ENCODE measurements at places on chromosomes 5 and 9.
A peak's percentile ranks its signal among the peaks of the same experiment; 100 is the strongest.

GRCh38 chr9:113593682-113594281, 130.3 kb downstream of the RGS3 start:
- peak; percentile 89 for DNase-seq

- no peak for DNase-seq
Observed at GRCh38 chr9:130842545-130842944, 7.5 kb downstream of the ABL1 start.

- no peak for DNase-seq
Observed at GRCh38 chr5:132788990-132789886, 12.2 kb upstream of the SEPTIN8 start.

DNA sequence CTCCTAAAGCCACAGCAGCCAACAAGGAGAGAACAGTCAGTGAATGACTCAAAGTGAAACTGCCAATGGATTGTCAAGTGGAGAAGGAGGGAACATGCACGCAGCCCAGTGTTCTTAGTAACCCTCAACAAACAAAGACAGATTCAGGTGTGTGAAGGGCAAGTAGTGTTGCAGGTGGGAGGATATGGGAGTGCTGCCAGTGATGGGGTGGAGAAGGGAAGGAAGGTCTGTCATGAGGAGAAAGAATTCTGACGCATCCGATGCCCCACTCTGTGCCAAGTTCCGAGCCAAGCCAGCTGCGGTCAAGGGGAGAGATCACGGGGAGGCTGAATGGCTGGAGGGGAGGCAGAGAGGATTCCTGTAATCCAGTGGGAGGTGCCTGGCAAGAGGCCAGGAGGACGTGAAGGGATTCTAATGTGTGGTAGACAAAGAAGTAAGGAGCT, 56.5 kb downstream of the CAST start:
- DNase-seq, result no peak

GRCh38 chr9:127897193-127897692, 2.2 kb downstream of the ST6GALNAC6 start:
- DNase-seq, result no peak

- no peak for DNase-seq
Observed at GRCh38 chr5:178218827-178219226, 13.8 kb downstream of the PHYKPL start.

GRCh38 chr5:159331093-159331973, 1.0 kb upstream of the IL12B start:
- DNase-seq, result no peak

- no peak for DNase-seq
Observed at GRCh38 chr9:11194246-11194645, 581.4 kb upstream of the PTPRD start.

DNA sequence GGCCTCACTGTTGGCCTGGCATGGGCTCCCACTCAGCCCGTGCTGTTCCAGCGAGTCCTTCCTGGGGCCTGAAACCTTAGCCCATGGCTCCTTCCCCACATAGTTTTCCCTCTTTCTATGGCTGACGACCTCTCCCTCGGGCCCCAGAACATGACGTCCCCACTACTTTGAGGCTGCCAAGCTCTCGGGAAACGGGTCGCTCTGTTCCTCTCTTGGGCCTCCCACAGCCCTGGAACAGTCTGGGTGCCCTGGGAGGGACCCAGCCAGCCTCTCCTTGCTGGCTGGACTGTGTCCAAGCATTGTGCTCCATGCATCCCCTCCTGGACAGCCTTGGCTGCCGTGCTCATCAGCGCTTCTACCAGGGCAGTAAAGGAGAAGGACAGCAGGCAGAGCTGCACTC, 118.3 kb downstream of the SYK start:
- DNase-seq, result no peak
